Stimulated activated CD8-positive, alpha-beta memory T cell treated with anti-CD3 and anti-CD28 coated beads, Interleukin-4, amount 100 ng/mL, for 4 hours (primary cell): ENCODE measurements at places on chromosomes 5 and 9.

- no peak for DNase-seq
Measured at GRCh38 chr5:7930011-7930410, 61.1 kb downstream of the MTRR start.

DNA sequence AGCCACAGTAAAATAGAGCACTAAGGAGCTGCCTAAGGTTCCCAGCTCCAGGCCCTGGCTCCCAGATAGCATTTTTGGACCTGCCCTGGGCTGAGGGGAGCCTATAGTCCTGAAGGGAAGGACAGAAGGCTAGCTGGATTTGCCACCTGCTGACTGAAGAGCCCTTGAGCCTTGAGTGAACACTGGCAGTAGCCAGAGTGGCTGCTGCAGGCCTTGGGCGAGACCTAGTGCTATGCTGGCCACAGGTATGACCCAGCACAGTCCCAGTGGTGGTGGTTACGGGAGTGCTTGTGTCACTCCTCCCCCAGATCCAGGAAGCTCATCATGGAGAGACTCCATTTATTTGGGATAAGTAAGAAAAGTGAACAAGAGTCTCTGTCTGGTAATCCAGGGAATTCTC lies 10.3 kb upstream of the STX17 start:
- DNase-seq: no peak

DNA sequence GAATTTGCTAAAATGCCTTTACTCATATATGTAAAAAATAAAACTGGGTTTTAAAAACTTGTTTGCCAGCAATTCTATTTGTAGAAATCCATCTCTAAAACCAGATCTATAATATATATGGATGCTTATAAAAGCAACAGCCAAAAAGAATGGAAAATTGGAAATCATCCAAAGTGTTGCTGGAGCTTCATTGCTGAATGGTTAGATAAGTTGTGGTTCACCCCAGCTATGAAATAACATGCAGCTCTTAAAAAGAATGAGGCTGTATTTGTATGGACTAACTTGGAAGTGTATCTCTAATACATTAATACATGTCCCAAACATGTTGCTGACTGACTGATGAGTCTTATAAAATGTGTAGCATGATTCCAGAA lies 76.2 kb downstream of the STK10 start:
- DNase-seq: no peak

DNA sequence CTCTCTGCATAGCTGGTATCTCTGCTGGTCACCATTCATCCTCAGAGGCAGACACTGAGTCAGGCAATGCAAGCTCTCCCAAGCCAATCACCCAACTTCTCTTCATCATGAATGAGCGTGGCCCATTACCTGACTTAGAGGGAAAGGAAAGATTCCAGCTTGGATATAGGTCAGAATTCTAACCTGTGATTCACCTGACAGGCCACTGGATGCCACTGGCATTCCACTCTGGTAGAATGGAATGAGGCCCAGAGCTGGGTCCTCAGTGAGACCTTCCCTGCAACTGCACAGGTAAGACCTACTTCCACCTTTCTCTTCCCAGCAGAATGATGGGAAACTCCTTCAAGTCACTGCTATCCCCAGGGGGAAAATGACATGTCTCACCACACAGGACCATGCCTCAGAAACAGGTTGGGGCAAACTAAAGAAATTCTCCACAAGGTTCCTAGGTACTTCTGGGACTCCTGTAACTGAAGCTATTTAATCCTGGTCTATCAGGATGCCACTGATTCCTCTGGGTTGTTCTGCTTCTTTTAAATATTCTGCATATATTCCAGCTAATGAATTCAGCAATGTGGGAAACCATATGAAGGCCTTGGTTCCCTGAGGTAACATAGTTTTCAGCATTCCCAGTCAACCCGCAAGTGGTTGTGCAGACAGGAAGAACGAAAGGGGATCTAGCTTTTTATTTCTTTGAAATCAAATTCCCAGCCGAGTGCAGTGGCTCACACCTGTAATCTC lies 62.0 kb downstream of the SUSD1 start:
- no peak for DNase-seq

- DNase-seq: no peak
Measured at GRCh38 chr9:84894859-84895258, 225.3 kb downstream of the NTRK2 start.

- no peak for DNase-seq
Measured at GRCh38 chr5:36334315-36334714, 32.6 kb upstream of the RANBP3L start.

DNA sequence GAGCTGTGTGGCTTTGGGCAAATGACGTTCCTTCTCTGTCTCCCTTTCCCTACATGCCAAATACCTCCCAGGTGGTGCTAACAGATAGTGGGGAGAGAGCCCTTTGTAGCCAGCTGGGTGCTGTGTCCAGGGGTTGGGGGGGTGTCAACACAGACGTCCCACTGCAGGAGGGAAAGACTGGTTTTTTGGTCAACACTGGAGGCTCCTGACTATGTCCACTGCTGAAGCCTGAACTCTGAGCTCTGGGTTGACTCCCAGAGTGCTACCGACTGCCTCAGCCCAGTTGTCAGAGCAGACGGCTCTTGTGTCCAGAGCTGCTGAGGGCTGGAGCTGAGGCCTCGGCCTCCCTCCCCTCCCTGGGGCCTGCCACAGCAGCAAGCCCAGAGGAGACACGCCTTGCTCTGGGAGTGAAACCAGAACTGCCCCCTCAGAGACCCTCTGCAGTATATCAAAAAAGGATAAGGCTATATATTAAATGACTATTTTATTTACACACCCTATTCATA lies 14.8 kb upstream of the SLC25A51 start:
- DNase-seq: no peak

DNA sequence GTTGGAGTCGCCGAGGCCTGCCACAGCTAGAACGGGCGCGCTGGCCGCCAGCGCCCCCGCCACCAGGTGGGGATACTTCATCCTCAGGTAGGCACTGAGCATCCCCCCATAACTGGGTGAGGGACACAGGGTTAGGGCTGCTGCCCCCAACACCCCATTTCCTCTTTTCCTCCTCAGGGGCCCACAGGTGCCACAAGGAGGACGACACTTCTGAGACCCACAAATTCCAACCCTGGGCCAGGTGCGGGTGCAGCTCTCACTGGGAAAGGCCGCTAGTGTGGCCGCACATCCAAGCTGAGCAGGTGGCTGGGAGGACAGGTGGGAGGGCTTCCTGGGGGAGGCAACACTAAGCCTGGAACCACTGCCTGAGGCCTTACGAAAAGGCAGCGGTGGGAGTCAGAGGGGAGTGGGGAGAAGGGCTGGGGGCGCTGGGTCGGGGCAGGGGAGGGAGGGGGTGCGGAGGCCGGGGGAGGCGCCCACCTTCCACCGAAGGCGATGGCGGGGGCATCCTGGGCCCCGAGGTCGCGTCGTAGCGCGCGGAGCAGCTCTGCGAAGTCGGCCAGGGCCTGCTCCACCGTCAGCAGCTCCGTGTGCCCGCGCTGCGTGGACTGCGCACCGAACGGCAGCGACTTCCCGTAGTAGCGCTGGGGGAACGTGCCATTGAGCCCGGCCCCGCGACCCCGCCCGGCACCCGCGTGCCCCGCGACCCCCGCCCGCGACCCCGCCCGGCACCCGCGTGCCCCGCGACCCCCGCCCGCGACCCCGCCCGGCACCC lies 961 bp downstream of the DPP7 start:
- no peak for DNase-seq

DNA sequence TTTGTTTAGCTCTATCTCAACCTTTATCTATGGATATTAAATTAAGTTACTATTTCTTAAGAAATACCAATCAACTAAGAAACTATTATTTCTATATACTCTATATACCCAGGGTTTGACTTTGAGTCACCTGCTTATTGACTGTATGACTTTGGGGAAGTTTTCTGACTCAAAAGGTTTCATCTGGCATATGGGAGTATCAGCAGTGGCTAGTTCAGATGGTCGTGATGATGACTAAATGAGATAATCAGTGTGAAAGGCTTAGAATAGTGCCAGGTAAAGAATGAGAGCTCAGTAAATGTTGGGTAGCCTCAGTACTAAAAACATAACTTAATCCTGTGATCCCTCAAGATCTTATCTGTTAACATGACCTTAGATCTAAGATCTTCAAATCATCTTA lies 179.7 kb upstream of the ISL1 start:
- no peak for DNase-seq

- no peak for DNase-seq
Measured at GRCh38 chr9:24245988-24246387, 299.7 kb downstream of the IZUMO3 start.

DNA sequence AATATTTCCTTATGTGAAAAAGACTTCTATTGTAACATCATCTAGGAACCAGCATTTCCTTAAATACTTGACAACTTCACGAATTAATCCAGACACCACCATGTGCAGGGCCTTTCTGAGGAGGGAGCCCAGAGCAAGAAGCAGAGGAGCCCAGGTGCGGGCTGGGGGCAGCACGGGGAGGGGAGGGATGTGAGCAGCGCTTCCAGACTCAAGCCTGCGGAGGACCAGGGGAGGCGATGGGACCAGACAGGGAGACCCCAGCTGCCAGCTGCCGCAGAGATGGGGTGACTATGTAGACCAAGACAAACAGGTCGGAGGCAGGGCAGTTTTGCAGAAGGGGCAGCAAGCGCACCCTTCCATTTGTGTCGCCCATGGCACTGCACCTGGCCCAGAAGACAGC lies 596.1 kb downstream of the IRX1 start:
- no peak for DNase-seq

DNA sequence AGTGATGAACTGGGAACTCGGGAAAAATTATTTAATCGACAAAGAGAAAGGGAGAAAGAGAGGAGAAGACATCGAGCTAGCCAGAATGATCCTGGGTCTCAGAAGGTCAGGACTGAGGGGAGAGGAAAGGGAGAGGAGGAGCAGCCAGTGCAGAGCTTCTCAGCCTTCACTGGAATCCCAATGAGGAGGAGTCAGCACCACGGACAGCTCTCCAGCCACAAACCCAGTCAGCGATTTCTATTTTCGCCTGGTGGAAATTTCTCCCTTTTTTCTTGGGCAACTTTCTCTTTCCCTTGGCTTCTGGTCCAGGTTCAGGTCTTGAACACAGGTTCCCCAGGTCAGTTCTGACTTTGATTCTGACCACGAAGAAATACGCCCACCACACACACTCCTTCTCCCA lies 1.6 kb upstream of the BRINP1 start:
- DNase-seq: no peak

- DNase-seq: no peak
Measured at GRCh38 chr5:52661903-52662595, 125.7 kb upstream of the ITGA1 start.

- no peak for DNase-seq
Measured at GRCh38 chr9:76602199-76602598, 143.2 kb downstream of the GCNT1 start.

- DNase-seq: no peak
Measured at GRCh38 chr9:115672477-115673316, 480.9 kb upstream of the PAPPA start.

DNA sequence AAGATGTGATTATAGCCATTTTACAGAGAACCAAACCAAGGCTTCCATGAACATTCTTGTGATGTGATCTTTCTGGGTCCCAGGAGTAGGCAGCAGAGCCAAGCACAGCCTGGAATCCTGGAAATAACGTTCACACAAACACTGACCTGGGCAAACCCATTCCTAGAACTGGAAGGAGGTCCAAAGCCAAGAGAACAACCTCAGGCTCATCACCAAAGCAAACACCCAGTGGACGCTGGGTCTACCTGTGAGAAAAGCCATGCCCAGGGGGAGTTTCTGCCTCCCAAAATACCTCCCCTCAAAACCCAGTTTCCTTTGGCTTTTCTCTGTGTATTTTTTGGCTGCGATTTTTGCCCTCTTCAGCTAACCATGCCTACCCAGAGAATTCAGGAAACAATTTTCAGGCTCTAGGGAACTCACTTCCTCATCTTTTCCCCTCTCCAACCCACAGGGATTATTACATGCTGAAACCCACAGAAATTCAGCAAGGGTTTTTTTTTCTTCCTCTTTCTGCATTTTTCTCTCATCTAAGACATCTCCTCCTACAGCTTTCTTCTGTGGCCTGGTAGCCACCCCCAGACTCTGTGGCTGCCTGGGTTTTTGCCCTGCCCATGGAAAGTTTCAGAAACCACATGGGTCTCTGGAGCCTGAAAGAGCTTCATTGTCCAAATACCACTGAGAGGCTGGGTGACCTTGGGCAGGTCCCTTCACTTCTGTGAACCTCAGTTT lies 75.0 kb downstream of the TNC start:
- DNase-seq: no peak

- no peak for DNase-seq
Measured at GRCh38 chr5:135660826-135661575, 82.2 kb upstream of the CXCL14 start.

DNA sequence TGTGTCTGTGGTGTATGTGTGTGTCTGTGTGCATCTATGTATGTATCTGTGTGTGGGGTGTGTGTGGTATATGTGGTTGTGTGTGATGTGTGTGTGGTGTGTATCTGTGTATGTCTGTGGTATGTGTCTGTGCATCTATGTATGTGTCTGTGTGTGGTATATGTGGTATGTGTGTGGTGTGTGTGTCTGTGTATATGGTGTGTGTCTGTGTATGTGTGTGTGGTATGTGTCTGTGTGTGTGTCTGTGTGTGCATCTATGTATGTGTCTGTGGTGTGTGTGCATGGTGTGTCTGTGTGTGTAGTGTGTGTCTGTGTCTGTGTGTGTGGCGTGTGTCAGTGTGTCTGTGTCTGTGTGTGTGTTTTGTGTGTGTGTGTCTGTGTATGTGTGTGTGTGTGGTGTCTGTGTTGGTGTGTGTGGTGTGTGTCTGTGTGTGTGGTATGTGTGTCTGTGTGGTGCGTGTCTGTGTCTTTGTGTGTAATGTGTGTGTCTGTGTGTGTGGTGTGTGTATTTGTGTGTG lies 121.9 kb upstream of the MVB12B start:
- no peak for DNase-seq

- DNase-seq: no peak
Measured at GRCh38 chr9:72327631-72328030, 37.4 kb downstream of the ZFAND5 start.

DNA sequence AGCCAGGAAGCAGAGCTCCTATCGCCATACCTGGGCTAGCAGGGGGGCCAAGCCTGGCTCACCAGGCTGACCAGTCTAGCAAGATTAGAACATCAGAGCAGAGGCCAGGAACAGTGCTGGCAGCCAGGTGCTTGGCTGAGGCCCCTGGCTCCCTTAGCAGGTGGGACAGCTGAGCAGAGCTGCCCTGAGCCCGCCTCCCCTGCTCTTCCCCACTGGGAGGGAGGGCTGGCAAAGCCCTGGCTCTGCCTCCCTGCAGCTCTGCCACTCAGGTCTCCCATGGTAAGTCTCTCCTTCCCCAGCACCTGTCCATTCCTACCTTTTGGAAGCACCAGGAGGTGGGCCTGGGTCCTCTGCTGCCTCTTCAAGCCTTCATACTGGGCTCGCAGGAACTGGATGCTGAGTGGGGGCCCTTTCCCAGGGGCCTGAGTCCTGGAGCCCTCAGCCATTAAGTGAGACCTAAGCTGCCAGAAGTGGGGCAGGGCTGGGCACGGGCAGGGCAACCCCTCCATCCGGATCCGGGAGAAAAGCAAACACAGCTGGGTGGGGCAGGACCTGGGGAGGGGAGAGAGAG lies 803 bp downstream of the C9orf152 start:
- no peak for DNase-seq

GRCh38 chr9:123957731-123958130 lies 27.8 kb upstream of the DENND1A start:
- no peak for DNase-seq

GRCh38 chr5:54518146-54518817 lies 723 bp downstream of the SNX18 start:
- DNase-seq: peak; percentile 15
